Activated naive CD4-positive, alpha-beta T cell treated with Interleukin-2 at 50 U/mL for 16 hours (primary cell): ENCODE measurements at places on chromosomes 11 and 22.

GRCh38 chr11:102014756-102015155, 32.5 kb upstream of the CFAP300 start:
- DNase-seq, result no peak

DNA sequence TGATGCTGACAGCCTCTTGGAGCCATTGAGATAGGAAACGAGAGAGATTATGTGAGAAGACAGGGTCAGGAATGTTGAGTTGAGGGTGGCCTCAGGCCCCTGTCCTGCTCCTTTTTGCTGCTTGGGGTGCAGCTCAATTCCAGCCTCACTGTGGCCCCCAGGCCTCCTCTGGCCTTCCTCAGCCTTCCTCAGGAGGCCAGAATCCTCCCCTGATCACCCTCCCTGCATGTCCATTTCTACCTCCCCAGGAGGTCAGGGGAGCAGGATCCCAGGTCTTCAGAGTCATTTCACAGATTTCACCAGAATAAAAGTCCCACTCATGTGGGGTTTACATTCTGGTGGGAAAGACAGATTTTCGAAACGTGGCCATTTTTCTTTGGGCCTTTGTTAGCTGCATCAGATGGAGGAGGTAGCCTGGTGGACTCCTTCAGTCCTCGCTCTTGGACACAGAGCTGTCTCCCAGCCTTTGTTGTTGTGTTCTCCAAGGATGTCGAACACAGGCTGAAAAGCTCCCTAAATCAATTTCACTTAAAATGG, 2.2 kb upstream of the KCNQ1OT1 start:
- DNase-seq, result no peak

- no peak for DNase-seq
Measured at GRCh38 chr11:70477609-70478008, 79.3 kb downstream of the CTTN start.

DNA sequence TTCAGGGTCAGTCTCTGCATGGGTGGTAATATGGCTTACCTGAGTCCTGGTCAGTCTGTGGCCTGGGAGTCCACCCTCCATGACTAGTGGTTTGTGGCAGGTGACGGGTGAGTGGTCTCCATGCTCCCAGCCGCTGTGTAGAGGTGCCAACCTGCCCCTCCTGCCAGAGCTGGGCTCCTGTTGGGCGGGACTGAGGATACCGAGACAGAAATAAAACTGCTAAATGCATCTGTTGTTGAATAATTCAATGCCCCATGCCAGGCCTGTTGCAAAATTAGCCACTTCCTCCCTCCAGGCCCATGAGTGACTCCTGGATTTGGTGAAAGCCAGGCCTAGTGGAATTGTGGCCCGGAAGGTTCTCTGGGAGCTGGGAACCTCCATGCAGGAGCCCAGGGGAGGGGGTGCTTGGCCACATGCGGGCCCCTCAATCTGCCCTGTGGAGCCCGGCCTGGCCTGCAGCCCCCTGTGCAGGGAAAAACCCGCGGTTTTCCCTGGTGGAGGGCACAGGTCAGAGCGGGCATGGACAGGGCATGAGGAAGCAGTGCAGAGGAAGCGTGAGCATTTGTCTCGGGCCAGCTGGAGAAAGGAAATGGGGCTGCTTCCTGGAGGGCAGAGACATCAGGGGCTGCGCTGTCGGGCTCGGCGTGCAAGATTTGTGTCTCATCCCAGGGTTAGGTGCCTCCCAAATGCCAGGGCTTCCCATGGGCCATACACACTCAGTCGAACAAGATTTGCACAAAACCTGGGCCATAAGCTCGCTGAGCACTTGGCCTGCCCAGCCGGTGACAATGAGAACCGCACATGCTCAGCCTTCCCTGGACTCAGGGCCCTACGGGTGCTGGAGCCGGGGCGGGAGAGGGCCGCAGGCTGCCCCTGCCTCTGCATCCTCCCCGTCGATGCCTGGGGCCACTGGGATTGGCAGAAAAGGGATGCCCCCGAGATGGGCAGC, 66.9 kb downstream of the KCNQ1 start:
- DNase-seq, result no peak

GRCh38 chr11:59552844-59553243, 41.5 kb downstream of the OR4D9 start:
- DNase-seq, result no peak

GRCh38 chr11:9249252-9249651, 15.9 kb downstream of the DENND5A start:
- DNase-seq, result no peak

DNA sequence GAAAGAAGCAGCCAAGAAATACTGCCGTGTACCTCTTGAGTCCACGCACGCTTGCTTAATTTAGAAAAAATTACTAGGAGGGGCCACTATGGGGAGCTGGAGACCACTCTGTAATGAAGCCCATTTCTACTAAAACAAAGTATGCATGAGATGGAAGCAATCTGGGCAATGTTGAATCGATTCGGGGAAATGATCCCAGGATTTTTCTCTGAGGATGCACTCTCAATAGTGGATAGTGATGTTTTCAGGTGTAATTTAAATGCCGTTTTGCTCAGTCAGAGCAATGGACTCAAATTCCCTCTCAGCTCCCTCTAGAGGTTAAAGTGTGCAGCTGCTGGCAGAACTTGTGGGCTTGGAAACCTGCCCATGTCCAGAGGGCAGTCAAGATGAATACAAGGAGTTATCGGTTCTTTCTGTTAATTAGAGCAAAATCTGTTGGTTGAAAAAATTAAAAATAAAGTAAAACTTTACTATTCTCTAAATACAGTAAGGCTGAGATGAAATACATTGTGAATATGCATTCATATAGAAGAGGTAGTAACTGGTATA, 64.1 kb downstream of the ME3 start:
- DNase-seq, result peak; percentile 38

- DNase-seq, result no peak
Measured at GRCh38 chr11:44978961-44979331, 28.3 kb upstream of the TP53I11 start.

- DNase-seq, result no peak
Measured at GRCh38 chr11:86537541-86538222, 134.7 kb downstream of the ME3 start.

GRCh38 chr22:40345815-40346184, 500 bp upstream of the ADSL start:
- peak; percentile 74 for DNase-seq

DNA sequence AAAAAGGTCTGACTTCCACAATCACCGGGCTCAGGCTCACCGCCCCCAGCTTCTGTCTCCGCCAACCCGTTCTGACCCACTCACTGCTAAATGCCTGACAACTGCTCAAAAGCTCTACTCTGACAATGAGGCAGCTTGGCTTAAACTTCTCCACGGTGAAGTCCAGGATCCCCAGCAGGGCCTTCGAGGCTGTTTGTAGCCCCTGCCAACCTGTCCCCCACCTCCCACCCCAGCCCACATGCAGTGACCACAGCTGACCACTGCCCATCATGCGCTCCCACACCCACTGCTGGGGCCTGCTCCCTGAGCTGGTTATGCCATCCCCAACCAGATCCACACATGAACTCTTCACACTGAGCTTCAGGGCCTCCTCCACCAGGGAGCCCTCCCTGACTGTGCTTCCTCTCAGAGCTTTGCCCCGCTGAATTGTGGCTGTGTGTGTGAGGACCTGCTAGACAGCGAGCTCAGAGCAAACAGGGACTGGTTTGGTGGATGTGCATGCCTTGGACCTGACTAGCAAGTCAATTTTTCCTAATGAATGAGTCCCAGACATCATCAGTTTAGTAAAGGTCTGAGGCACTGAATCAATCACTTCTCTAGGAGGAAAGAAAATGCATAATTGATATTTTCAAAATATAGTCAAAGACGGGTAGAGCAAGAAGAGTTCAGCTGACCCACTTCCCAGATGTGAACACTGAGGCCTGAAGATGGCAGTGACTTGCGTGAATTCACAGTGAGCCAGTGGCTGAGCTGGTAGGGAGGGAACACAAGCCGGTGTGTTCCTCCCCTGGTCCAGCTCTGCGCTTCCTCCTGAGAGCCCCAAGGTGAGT, 7.7 kb downstream of the LRRC32 start:
- DNase-seq, result no peak

GRCh38 chr11:105609341-105609781, 512 bp upstream of the GRIA4 start:
- no peak for DNase-seq

DNA sequence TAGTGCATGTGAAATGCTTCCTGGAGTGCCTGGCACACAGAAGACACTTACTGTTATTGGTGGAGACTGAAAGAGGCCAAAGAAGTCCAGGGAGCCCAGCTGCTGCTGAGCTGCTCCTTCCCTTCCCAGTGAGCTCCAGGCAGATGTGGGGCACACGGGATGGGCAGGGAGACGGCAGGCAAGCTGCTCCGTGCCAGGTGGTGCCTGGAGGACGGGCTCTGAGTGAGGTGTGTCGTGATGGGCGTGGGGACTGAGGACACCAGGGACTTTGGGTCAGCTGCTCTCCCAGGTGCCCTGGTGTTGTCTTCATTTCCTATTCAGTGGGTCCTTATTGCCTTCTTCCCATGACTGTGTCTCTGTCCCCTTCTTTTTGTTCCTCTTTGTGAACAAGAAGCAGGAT, 19.5 kb downstream of the TAB1 start:
- DNase-seq, result no peak

- DNase-seq, result no peak
Measured at GRCh38 chr11:128536506-128536905, 50.9 kb downstream of the ETS1 start.

- no peak for DNase-seq
Measured at GRCh38 chr11:102288725-102289083, 28.6 kb upstream of the BIRC3 start.

GRCh38 chr11:116725434-116726221, 47.2 kb downstream of the BUD13 start:
- no peak for DNase-seq

GRCh38 chr11:86570020-86570419, 102.4 kb downstream of the ME3 start:
- no peak for DNase-seq

DNA sequence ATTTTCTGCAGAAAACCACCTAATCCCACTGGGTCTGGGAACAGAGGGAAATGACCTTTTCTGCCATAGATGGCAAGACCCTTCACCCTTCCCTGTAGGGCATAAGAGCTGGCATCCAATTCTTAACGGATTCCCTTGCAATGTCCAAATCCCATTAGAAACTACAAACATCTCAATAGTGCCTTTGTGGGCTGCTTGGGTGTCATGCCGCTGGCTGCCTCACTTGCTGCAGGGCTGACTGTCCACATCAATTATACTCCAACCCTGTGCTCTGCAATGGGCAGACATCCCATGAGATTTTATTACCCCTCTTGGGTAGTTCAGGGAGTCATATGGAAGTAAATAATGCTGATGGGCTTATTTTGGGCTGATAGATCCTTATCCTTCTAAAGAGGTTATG, 7.3 kb downstream of the GRAP2 start:
- no peak for DNase-seq

GRCh38 chr11:61152816-61153592, 8.2 kb downstream of the VPS37C start:
- no peak for DNase-seq

- DNase-seq, result no peak
Measured at GRCh38 chr22:37776639-37777005, 31.1 kb upstream of the GCAT start.

GRCh38 chr22:19663821-19664355, 50.4 kb upstream of the SEPTIN5 start:
- DNase-seq, result no peak

DNA sequence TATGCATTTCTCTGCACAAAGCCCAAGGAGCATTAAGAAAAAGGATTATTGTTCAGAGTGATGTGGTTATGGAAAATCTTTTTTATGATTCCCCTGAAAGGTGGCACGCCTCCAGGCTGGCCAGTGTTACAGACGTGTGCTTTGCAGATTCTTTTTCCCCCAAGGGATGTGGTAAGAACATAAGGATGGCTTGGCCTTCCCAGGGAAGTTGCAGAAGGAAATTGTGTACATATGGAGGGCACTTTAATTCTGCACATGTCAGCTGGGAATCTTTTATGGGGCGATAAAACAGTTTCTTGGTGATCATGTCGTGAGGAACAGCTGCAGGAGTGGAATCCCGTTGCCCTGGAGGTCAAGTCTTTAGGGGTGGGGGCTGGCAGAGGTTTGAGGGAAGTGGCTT, 9.7 kb downstream of the SMARCB1 start:
- no peak for DNase-seq

GRCh38 chr11:1877211-1878136, 14.2 kb downstream of the PRR33 start:
- no peak for DNase-seq

GRCh38 chr22:20792221-20792965, 18.5 kb downstream of the SERPIND1 start:
- DNase-seq, result no peak

DNA sequence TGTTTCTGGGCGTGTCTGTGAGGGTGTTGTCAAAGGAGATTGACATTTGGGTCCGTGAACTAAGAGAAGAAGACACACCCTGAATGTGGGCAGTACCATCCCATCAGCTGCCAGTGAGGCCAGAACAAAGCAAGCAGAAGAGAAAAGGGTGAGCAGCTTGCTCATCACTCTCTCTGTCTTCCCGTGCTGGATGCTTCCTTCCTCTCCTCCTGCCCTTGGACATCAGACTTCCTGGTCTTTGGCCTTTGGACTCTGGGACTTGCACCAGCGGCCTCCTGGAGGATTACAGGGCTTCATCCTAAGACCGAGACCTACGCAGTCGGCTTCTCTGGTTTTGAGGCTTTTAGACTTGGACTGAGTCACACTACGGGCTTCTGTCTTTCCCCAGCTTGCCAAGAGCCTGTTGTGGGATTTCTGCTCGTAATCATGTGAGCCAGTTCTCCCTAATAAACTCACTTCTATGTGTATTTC, 18.8 kb downstream of the APOL2 start:
- no peak for DNase-seq

DNA sequence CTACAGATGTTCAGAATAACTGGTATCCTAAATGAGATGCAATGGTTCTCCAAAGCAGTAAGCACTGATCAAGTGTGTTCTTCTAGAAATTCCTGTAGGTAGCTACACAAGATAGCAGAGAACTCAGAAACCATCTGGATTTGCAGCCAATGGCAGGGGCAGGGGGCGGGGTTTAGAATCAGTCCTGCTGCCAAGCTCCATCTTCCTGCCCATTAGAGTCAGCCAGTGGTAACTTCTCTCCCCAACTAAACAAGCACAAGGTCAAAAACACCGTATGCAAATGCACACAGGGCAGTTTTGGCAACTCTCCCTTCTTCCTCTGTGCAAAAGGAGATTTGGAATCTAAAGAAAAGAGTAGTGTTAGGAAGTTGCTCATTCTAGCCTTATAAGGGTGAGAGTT, 237.5 kb upstream of the CCDC90B start:
- DNase-seq, result no peak

GRCh38 chr22:20864186-20864908, 5.5 kb downstream of the SNAP29 start:
- no peak for DNase-seq

DNA sequence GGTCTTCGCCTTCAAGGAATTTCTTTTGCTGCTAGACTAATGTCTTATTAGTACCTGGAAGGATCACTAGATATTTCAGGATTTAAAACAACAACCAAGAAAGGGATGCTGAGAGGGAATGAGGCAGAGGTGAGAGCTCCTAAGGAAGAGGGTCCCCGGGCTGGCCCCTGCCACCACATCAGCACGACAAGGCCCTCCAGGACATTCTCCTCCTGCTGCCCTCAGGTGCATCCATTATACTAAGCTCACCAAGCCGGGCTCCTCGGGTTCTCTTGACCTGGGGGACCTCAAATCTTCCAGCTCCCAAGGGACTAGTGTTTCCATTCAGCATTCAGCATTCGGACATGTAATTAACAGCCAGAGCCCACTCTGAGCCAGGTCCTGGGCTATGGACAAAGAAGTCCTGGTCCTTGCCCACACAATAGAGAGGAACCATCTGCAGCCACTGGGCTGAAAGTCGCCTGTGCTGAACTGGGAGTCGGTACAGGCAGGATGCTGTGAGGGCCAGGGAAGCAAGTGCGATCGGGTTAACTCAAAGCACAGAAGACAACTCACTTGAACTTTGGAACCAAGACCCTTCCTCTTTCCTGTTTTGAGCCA, 29.4 kb upstream of the OAF start:
- no peak for DNase-seq
